Fibroblast of villous mesenchyme (primary cell): ENCODE measurements at places on chromosomes 7 and 10.

DNA sequence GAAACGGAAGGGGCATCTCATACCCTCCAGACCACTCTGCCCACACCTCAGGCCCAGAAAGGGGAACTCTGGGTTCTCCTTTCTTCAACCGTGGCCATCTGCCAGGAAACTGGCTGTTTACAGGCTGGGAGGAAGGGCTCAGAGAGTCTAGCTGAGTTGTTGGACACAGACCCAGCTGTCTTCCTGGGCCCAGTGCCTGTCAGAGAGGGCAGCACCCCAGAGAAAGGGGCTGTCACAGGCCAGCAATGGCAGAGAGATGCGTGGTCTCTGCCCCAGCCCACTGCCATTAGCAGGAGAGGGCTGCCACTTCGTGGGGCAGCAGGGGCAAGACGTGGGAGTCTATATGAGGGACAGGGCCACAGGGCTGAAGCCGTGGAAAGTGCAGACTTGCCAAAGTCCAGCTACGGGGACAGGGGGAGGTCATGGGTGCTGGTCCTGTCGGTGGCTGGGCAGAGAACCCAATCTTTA lies 11.0 kb downstream of the GRID1 start:
- no peak for DNase-seq

DNA sequence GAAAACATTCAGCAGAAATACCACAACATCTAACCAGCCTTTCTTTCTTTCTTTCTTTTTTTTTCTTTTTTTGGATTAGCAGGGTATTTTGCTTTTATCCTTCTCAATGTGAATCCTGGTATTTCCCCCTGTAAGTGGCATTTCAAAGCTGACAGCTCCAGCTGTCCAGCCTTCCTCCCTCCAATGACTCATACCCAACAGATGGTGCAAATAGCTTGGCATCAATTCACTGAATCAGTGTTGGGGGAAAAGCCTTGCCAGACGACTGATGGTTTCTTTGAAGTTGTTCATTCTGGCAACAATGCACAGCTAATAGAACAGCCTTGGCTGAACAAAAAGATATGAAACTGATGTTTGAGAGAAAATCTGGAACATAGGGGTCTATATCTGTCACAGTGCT lies 316.8 kb upstream of the STEAP1 start:
- no peak for DNase-seq

DNA sequence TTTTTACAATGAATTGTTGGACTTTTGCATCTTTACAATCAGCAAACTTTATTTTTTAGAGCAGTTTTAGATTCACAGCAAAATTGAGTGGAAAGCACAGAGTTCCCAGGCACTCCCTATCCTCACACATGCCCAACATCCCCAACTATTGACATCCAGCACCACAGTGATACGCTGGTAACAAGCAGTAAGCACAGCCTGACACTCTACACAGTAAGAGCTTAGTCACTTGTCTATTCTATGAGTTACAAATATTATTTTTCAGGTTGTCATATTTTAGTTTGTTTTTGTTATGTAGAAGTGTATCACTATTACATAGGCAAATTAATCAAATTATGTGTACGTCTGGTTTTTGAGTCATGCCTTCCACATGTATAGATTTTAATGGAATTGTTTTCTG lies 27.0 kb upstream of the GIMAP7 start:
- no peak for DNase-seq

GRCh38 chr7:134016223-134016941 lies 110.8 kb upstream of the LRGUK start:
- peak; percentile 24 for DNase-seq

DNA sequence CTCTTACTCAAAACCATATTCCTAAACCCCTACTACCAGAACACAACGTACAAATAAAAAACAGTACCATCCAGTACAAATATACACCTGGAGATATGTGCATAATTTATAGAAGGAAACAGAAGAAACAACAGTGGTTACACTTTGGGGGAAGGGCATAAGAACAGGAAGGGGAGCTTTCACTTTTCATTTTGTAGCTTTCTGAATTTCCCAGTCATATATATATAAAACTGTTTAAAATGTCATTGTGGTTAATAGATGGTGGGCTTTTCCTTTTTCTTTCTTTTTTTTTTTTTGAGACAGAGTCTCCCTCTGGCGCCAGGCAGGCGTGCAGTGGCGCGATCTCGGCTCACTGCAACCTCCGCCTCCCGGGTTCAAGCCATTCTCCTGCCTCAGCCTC lies 47.2 kb downstream of the MALSU1 start:
- no peak for DNase-seq

DNA sequence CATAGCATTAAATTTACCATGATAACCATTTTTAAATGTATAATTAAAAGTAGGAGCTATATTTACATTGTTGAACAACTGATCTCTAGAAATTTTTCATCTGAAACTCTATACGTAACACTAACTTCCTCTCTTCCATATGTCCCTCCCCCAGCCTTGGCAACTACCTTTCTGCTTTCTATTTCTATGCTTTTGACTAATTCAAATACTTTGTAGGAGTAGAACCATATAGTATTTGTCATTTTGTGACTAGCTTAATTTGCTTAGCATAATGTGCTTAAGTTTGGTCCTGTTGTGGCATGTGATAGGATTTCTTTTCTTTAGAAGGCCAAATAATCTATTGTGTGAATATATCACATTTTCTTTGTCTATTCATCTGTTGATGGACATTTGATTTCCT lies 225.3 kb upstream of the POT1 start:
- DNase-seq: no peak
